ENCODE measurements at places on chromosomes 6 and 20. TPM values are rescaled to one million over a fixed set of nuclear protein-coding genes. Genes with fewer than 3 reads are reported as not detected.

Gene PRDM13
- not detected for total RNA-seq

Gene BMP5
- not detected for total RNA-seq

Gene ULBP2
- total RNA-seq, result 2.9 TPM

Gene SLA2
- total RNA-seq, result 78.8 TPM

Gene GPR63
- 2.9 TPM for total RNA-seq

Gene CTAGE9
- not detected for total RNA-seq

Gene UST
- total RNA-seq, result 0.10 TPM

Gene OSER1
- 25.3 TPM for total RNA-seq

Gene SLC23A2
- 20.4 TPM for total RNA-seq

Gene GPX5
- not detected for total RNA-seq

Gene NR2E1
- total RNA-seq, result not detected

Gene TP53RK
- total RNA-seq, result 17.3 TPM

Gene HEY2
- not detected for total RNA-seq

Gene EDN3
- not detected for total RNA-seq

Gene PRPF6
- total RNA-seq, result 85.6 TPM

Gene NMBR
- not detected for total RNA-seq

Gene PRKN
- total RNA-seq, result not detected

Gene EGFL8
- 6.5 TPM for total RNA-seq

Gene MEP1A
- not detected for total RNA-seq

Gene FAM209B
- 2.7 TPM for total RNA-seq

Gene PAX1
- not detected for total RNA-seq
